Breast epithelium (tissue), 4 donors: ENCODE measurements at places on chromosomes 6 and 20.

DNA sequence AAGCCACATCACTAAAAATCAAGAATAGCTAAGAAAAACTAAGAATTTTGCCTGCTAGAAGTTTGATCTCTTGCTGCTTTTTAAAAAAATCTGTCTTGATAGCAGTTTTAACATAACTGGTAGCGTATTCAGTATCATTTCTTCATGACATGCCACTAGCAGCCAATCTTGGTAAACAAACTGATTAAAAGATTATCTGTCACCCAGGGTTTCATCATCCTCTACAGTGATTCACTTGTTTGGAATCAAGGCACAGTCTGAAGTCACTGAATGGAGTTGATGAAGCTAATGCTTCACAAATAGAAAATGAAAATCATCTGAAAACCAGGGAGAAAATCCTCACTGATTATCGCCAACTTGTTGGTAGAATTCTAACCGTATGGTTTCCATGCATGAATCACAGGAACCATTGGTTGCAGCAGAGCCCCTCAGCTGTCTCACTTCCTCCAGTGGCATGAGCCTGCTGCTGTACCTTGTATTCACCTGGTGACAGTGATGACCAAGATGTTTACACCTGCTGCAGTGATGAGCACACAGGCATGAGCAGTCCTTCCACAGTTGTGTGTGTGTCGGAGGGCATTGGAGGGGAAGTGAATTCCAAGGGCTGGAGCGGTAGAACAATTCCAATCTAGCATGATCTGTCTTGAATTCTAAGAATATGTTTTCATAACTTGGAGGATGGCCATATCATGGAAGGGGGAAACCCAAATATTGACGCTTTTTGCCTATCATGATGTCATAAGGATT is 275.0 kb downstream of the KHDC1L start:
- DNase-seq: no peak
- H3K36me3 ChIP-seq: no peaks in the 10 kb centered on the region
- no peak overlapping the region for H3K27ac ChIP-seq
- H3K4me1 ChIP-seq: no peaks in the 10 kb centered on the region
- H3K27me3 ChIP-seq: no peaks in the 10 kb centered on the region

DNA sequence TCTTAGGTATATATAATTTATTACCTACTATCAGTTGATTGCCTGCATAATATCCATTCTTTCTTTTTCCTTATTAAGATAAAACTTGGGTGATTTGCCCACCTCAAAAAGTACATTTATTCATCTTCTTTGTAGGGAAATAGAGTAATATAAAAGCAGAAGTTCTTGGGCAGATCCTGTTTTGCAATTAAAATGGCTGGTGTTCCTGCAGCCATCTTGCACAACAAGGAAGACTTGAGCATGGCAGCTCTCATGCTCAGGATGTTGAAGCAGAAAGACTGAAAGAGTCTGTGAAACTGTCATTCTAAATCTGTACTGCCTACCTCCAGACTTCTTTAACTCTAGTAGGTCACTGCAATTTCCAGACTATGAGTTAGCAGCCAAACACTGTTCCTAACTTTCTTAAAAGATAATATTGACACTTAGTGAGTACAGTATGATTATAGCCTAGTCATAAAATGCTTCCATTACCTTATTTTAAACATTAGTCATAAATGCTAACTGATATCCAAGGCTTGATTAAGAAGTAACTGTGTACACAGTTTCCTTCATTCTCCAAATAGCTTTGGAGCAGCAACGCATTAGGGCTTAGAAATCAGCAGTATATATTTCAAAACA is 24.6 kb upstream of the HTR1B start:
- no peak overlapping the region for H3K4me3 ChIP-seq
- H3K4me1 ChIP-seq: no peaks in the 10 kb centered on the region
- H3K36me3 ChIP-seq: no peaks in the 10 kb centered on the region
- no peak overlapping the region for H3K27ac ChIP-seq
- no peaks in the 10 kb centered on the region for H3K27me3 ChIP-seq
- no peak for DNase-seq

DNA sequence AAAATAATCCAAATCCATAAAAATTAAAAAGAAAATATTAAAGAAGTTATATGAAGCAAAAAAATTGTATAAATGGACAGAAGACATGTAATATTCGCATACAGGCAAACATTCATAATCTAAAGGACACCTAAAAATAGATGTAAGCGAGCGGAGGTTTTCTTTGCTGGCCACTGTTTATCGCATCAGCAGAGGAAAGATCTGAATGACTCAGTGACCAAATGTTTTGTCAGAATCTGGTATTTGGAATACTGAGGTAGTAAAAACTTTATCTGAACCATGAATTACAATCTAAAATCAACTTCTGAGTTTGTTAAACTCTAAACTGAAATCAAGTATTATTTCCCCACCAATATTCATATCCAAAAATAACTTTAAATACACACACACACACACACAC is 7.8 kb downstream of the TSPYL4 start:
- H3K27me3 ChIP-seq: no peaks in the 10 kb centered on the region
- no peak for DNase-seq
- no peak overlapping the region for H3K27ac ChIP-seq

DNA sequence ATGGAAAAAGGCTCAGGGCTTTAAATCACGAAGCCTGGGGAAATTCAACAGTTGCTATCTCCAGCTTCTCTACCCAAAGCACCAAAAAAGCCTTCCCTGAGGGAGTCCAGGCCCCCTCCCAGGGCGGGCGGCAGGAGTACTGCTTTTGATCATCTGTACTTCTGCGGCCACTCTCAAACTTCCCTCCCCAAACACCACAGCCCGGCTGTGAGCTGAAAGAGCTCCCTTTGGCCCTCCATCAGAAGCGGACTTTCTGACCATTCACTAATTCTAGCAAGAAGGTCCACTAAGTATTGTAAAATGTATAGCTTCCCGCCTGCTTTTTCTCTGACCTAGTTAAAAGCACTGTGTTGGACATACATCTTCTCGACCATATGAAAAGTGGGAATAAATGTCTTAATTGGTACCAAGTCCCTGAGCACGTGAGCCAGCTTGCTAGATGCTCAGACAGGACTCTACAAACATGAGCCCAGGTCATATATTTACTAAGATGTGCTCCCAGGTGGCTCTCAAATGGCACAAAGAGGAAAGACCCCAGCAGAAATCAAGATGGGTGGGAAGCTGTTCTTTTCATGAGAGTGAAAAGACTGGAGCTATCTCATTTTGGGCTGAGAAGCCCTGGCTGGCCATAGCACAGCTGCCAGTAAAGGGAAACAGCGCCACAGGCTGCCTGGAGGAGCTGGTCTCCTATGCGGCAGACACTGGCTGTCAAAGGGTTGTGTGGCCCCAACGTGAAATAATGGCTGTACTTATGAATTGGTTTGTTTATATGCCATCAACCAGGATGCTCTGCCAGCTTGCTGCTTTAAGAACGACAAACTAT is 58.6 kb downstream of the GFOD1 start:
- H3K4me1 ChIP-seq: peaks cover 6% of the 10 kb centered on the region
- no peak for DNase-seq
- peak overlapping the region; percentile 78 for H3K27ac ChIP-seq

DNA sequence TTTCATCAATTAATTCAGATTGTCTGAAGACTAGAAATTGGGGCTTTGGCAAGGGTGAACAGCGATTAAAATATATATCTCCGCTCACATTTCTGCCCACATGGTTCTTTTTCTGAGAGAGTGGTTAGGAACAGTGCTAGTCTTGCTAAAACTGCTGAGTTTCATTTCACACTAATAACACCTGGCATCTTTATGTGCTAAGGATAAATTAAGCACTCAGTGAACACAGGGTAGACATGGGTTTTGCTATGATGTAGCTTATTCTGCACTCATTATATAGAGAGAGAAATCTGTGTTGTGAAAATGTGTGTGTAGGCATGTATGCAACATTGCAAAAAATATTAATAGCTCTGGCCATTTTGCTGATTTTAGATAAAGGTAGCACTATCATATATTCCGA is 623.4 kb upstream of the FLRT3 start:
- H3K36me3 ChIP-seq: no peaks in the 10 kb centered on the region
- no peaks in the 10 kb centered on the region for H3K27me3 ChIP-seq
- no peak overlapping the region for H3K27ac ChIP-seq
- no peak overlapping the region for H3K4me3 ChIP-seq
- no peak for DNase-seq

- H3K4me1 ChIP-seq: no peaks in the 10 kb centered on the region
- peak overlapping the region; percentile 91 for H3K4me3 ChIP-seq
- H3K27ac ChIP-seq: peak overlapping the region; percentile 96
- DNase-seq: no peak
- H3K27me3 ChIP-seq: no peaks in the 10 kb centered on the region
- no peaks in the 10 kb centered on the region for H3K36me3 ChIP-seq
Measured at GRCh38 chr6:32852018-32852843, 1.3 kb downstream of the TAP1 start.

DNA sequence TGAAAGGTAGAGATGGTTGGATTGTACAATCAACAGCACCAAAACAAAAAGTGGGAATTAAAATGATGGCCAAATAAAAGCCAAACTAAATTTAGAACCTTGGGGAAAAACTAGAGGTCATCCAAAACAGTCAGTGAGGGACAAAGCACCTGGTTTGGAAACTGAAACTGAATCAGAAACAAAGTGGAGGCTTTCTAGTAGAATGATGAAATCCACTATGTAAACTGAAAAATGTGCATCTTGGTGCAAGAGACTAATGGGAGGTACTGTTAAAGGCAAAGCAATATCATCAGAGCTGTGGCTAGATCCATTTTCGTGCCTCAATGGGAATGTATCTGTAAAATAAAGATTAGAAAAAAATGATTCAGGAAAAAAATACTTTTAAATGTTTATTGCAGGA is 380.0 kb upstream of the GJE1 start:
- no peak overlapping the region for H3K4me3 ChIP-seq
- no peak for DNase-seq
- H3K27me3 ChIP-seq: no peaks in the 10 kb centered on the region
- H3K36me3 ChIP-seq: no peaks in the 10 kb centered on the region
- no peak overlapping the region for H3K27ac ChIP-seq

DNA sequence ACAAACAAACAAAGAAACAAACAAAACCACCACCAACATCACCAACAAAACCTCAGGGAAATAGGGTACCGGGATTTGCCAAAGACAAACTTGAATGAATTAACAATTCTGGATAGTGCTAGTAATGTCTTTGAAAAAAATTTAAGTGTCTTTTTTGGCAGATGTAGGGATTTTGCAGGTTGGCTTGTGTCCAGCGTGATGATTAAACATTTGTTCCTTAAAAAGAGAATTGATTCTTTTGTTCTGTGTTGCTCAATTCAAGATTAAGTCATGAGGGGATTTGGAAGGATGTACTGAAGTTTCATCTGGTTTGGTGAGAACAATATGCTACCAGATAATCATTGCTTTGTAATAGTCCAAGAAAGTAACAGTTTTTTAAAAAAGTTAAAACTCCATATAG is 125.1 kb upstream of the HS3ST5 start:
- no peaks in the 10 kb centered on the region for H3K36me3 ChIP-seq
- H3K4me1 ChIP-seq: no peaks in the 10 kb centered on the region
- H3K27me3 ChIP-seq: no peaks in the 10 kb centered on the region
- no peak overlapping the region for H3K4me3 ChIP-seq

DNA sequence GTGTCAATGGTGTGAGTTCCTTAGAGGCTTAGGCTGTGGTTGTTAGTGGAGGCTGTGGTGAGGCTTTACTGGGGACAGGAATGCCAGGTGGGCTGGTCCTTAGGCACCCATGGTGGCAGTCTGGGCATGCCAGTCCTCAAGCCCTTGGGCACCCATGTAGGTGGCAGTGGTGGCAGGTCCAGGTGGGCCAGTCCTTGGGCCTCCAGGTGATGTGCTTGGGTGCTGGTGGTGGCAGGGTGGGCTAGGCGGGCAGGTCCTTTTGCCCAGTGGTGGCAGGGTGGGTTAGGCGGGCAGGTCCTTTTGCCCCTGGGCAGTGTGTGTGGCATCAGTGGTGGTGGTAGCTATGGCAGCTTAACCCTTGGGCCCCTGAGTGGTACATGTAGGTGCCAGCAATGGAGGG is 133.8 kb downstream of the FLRT3 start:
- H3K4me1 ChIP-seq: no peaks in the 10 kb centered on the region
- no peak overlapping the region for H3K4me3 ChIP-seq
- no peaks in the 10 kb centered on the region for H3K27me3 ChIP-seq
- H3K36me3 ChIP-seq: no peaks in the 10 kb centered on the region
- no peak for DNase-seq
- no peak overlapping the region for H3K27ac ChIP-seq

GRCh38 chr20:3135507-3136070 is 24.1 kb downstream of the FASTKD5 start:
- H3K4me3 ChIP-seq: no peak overlapping the region
- H3K27ac ChIP-seq: no peak overlapping the region
- no peaks in the 10 kb centered on the region for H3K4me1 ChIP-seq
- no peak for DNase-seq

DNA sequence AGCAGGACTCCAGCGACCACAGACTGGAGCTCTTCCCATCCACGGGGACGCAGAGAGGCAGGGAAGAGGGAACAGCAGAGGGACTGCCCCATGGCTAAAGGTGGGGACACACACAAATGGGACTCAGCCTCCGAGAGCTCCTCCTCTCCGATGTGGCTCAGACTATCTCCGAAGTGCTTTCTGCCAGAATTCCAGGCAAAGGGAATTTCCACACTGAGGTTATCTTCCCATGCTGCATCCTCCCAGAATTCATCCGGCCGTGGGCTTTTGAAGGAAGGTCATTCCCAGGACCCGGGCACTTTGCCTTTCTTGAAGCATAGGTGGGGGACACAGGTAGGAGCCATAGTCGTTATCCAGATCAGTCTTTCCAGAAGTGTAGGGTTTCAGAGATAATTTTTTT is 67.9 kb downstream of the SULF2 start:
- no peaks in the 10 kb centered on the region for H3K4me1 ChIP-seq
- H3K27me3 ChIP-seq: no peaks in the 10 kb centered on the region
- no peak overlapping the region for H3K4me3 ChIP-seq
- H3K36me3 ChIP-seq: no peaks in the 10 kb centered on the region
- no peak for DNase-seq

GRCh38 chr6:136846046-136846445 is 23.7 kb downstream of the PEX7 start:
- no peak overlapping the region for H3K27ac ChIP-seq
- no peak for DNase-seq
- no peaks in the 10 kb centered on the region for H3K36me3 ChIP-seq
- H3K4me1 ChIP-seq: no peaks in the 10 kb centered on the region

- no peaks in the 10 kb centered on the region for H3K4me1 ChIP-seq
- DNase-seq: no peak
- no peaks in the 10 kb centered on the region for H3K27me3 ChIP-seq
- no peak overlapping the region for H3K27ac ChIP-seq
Measured at GRCh38 chr20:15702161-15702560, 871.1 kb downstream of the KIF16B start.

DNA sequence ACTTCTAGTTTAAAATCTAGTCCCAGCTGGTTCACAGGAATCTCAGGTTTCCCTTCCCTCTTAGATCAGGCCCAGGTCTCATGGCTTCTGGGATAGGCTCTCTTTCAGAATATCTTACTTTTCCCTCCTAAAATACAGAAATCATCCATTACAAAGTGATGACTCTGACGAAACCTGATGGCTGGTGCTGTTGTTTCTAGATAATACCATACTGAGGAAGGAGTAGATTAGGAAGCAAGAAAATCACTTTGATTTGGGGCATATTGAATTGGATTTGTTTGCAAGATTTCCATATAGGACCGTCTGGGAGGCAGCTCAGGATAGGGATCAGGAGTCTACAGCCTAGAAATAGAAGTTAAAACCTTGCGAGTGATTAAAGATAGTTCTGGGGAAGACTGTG is 3.6 kb downstream of the ZKSCAN3 start:
- H3K4me1 ChIP-seq: peaks cover 7% of the 10 kb centered on the region
- DNase-seq: no peak
- H3K36me3 ChIP-seq: no peaks in the 10 kb centered on the region
- no peaks in the 10 kb centered on the region for H3K27me3 ChIP-seq

- H3K27me3 ChIP-seq: no peaks in the 10 kb centered on the region
- no peak overlapping the region for H3K27ac ChIP-seq
- DNase-seq: no peak
- no peaks in the 10 kb centered on the region for H3K4me1 ChIP-seq
Measured at GRCh38 chr6:39206250-39206721, 23.0 kb downstream of the KCNK5 start.
